ENCODE measurements at places on chromosomes 12 and 14.
A peak's percentile ranks its signal among the peaks of the same experiment; 100 is the strongest.

- no peak for DNase-seq
Observed at GRCh38 chr12:93115646-93116045, 186.6 kb upstream of the EEA1 start.

GRCh38 chr12:53227341-53227740 is 4.7 kb downstream of the RARG start:
- DNase-seq: no peak

DNA sequence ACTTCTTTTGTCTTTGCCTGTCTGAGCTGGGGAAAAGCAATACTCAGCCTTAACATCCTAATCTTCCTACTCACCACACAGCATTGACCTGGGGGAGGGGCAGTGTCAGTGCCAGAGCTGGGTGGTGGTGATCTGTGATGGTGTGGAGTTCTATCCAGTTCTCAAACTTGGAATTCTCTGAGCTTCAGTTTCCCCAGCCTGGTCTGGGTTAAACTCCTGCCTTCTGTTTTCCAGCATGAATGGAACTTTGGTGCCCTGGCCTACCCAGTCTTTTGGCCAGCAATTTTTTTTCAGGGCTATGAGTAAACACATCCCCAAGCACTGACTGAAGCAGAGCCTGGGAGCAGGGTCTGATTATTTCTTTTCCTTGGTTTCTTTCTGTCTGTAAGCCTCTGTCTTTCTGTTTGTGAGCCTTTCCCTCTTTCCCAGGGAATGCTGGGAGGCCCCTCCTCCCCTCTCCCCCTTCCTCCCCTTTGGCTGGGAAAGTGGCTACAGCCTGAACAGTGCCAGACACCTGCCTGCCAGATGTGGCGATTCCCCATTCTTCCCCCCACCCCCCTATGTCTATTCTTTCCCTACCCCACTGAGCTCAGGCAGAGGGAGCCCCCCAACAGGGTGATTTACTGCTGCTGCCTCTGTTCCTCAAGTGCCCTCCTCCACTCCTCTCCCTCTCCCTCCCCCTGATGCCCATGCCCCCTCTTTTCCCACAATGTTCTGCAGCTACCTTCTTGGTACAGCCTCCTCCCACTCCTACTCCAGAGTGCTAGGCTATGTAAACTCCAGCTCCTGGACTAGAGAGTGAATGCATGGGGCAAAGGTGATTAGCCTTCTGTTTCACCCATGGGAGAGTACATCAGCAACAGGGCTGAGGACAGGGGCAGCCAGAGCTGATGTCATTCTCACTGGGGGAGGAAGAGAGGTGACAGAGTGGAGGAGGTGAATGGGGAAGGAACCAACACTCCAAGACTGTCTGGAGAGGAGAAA is 11.1 kb downstream of the GPR84 start:
- DNase-seq: no peak

- no peak for DNase-seq
Observed at GRCh38 chr12:88643685-88644084, 63.4 kb upstream of the KITLG start.

GRCh38 chr12:103036581-103037214 is 79.2 kb downstream of the ASCL1 start:
- DNase-seq: no peak

GRCh38 chr12:101570047-101570446 is 24.7 kb upstream of the MYBPC1 start:
- no peak for DNase-seq

GRCh38 chr12:13039328-13039956 is 4.7 kb upstream of the FAM234B start:
- no peak for DNase-seq

DNA sequence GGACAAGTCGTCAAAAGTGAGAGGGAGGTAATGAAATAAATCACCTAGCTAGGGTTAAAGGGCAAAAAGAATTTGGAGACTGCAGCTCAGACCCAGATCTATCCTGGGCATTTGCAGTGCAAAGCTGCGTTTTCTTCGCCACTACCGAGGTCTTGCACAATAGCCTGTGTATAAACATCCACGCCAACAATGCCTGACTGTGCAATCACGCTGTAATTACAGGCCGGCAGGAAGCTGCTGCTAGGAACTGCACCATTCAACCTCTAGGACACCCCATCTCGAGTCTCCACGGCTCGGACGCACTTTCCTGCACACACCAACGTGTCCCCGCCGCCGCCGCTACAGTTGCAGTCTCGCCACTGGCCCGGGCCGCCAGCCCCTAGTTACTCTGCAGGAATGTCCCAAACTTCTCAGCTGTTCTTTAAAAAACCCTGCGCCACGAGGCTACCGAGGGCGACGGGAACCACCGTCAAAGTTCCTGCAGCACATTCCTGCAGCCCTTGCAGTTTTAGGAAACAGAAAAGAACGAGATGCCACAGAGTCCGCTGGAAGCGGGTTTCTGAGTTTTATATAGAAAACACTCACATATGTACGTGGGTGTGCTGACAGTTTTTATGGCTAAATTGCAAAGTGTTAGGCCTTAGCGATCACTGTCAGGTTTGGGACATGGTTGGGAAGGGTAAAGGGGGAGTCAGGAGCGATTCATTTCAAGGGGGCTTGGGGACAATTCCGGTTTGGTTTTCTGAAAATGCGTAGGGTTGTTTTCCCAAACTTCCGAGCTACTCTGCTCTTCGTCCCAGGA is 65.6 kb upstream of the PTGR2 start:
- DNase-seq: no peak

GRCh38 chr12:53735556-53735955 is 8.3 kb upstream of the CALCOCO1 start:
- peak; percentile 93 for DNase-seq

GRCh38 chr12:117702741-117703140 is 266.0 kb downstream of the KSR2 start:
- DNase-seq: no peak

DNA sequence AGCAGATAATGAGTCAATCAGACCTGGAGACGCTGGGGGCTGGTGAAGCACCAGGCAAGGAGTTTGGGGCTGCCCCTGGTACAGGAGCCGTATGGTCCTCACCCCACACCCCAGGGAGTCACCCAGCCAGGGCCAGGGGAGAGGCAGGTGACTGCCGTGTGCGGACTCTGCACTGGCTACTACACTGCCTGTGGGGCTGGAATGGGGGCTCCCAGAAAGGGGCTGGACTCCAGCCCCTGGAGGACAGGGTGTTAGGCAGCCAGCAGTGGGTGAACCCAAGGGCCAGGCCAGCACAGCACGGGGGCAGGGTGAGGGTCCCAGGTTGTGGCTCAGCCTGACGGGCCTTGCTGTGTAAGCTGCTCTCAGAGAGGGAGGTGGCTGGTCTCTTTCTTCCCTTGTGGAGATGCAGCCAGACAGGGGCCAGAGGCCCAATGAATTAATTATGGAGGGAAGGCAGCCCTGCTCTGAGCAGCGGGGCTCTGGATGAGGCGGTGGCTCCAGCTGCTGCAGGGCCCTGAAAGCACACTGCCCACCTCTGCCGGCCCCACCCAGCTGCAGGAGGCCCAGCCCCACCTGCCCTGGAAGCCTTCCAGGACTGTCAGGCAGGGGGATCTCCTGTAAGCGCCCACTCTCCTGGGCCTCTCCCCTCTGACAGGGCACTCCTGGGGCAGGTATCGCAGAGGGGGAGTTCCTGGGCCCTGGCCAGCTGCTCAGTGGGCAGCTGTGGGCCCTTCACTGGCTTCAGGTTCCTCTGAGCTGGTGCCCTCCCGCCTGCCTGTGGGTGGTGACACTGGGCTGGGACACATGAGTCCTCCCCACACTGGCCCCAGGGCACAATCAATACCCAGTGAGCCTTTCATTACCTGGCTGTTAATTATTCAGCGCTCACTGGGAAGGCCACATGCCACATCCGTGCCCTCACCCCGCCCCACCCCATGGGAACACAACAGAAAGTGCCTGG is 142.5 kb upstream of the C14orf180 start:
- no peak for DNase-seq

DNA sequence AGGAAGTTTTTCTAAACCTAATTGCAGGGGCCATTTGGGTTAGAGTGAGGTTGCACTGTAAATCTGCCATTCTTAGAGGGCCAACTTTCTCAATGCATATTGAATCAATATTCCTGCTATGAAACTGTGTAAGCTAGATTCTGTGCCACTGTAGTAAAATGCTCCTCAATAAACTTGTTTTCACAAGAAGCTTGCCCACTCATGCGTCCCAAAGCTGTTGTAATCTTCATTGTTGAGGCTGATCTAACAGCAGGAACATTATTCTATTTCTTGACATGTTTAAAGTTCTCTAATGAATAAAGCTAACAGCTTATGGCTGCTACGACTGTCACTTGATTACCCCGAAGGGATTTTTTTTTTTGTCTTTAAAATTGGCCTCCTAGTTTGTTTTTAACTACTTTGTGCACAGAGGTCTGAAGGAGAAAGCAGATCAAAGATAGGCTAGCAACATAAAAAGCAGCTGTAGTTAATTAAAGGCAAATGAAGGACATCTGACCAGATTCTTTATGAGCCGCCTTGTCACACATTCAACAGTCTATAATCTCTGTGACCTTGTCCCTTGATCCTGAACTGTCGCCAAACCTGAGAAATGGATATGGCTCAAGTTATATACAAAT is 243.7 kb downstream of the PAX9 start:
- no peak for DNase-seq

- DNase-seq: no peak
Observed at GRCh38 chr12:42918443-42918842, 328.9 kb upstream of the PRICKLE1 start.

- DNase-seq: no peak
Observed at GRCh38 chr12:124238886-124239285, 56.0 kb upstream of the RFLNA start.

GRCh38 chr12:89082370-89082753 is 269.9 kb downstream of the DUSP6 start:
- DNase-seq: no peak

DNA sequence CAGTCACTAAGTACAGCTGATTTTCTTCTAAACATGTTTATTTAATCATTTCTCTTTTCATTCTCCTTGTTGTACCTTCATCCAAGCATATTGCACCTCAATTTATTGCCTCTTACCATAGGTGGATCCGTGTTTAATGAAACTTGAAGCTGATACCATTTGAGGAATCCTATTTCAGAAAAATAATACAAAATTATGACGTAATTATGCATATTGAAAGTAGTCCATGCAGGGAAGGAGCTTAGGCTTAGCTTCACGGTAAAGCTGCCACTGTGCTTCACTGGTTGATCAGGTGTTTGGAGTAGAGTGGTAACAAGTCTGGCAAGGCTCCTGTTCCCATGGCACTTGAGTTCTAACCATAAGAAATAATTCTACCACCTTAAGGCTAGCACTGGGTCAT is 61.0 kb upstream of the CLEC14A start:
- no peak for DNase-seq

- no peak for DNase-seq
Observed at GRCh38 chr12:101713059-101713682, 15.7 kb downstream of the CHPT1 start.

DNA sequence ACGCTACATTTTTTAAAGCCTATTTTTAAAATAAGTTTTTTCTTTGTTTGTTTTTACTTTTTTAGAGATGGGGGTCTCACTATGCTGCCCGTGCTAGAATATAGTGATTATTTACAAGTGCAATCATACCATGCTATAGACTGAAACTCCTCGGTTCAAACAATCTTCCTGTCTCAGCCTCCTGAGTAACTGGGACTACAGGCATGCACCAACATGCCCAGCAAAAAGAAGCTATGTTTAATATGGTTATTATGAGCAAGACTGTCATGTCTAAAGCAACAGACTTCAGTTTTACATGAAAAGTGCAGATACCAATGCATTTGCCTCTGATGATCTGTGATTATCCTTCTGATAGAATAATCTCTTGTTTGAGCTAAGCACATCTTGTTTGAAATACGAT is 45.6 kb upstream of the SGPP1 start:
- no peak for DNase-seq

GRCh38 chr12:118070650-118071049 is 9.7 kb upstream of the WSB2 start:
- DNase-seq: no peak

- DNase-seq: no peak
Observed at GRCh38 chr12:119649202-119649808, 18.6 kb upstream of the PRKAB1 start.

DNA sequence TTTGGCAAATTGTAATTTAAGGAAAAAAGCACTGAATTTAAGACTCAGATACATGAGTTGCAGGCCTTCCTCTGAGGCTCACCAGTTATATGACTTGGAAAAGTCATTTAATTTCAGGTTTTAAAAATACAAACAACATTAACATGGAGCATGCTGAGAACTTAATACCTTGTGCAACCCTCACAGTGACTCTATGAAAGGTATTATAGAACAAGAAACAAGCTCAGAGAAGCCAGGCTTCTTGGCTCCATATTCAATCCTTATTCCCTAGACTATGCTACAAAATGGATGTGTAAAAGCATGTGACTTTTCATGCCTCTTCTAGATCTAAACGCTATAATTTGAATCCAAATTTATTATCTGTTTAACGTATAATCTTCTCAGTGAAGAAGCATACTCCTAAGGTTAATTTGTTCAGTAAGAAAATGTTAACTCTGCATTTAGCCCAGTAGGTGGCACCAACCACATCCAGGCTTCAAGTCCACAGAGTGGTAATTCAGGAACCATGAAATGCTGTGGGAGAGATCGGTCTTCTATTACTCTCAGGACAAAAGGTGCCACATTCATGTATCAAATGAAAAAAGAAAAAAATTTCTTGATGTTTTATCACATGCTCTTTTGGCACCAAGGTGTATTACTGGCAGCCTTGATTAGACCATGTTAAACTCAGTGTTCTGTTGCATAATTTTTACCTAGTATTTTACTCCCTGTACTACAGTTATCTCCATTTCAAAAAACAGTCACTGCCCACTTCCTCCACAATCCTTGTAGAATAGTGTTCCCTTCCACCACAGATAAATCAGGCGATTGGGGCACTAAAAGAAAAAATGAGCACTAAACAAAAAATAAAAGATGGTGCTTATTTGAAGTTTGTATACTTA is 9.3 kb downstream of the CCDC196 start:
- DNase-seq: peak; percentile 17

- no peak for DNase-seq
Observed at GRCh38 chr12:52380271-52380694, 5.2 kb downstream of the KRT84 start.

DNA sequence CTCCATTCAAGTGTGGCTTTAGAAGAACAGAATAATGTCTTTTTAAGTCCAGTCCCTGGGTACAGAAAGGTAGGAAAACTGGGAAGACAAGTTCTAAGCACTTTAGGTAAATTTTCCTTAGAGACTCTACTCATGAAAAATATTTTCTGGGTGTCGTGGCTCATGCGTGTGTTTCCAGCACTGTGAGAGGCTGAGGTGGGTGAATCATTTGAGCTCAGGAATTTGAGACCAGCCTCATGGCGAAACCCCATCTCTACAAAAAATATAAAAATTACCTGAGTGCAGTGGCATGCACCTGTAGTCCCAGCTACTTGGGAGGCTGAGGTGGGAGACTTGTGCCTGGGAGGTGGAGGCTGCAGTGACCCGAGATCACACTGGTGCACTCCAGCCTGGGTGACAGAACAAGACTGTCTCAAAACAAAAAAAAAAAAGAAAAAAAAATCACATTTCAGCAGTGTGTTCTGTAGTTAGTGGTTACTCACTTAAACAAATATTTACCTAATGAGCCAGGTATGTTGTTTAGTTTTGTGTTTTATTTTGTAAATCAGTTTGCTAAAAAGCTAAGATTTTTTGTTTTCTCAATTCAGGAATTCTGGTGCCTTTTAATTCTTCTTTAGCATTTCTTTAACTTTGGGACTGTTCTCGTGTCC is 52.3 kb upstream of the RD3L start:
- DNase-seq: no peak

- DNase-seq: no peak
Observed at GRCh38 chr12:127728285-127728684, 538.7 kb upstream of the TMEM132C start.

GRCh38 chr14:99616832-99617800 is 13.1 kb upstream of the CCDC85C start:
- DNase-seq: no peak

- no peak for DNase-seq
Observed at GRCh38 chr12:75705749-75706711, 194.6 kb upstream of the KRR1 start.

GRCh38 chr14:33323979-33324378 is 385.3 kb downstream of the NPAS3 start:
- no peak for DNase-seq
